Immature natural killer cell (primary cell): ENCODE measurements at places on chromosomes 5 and 9. TPM values are rescaled to one million over a fixed set of nuclear protein-coding genes. Genes with fewer than 3 reads are reported as not detected.

GRCh38 chr9:126694206-126695081, 80.7 kb downstream of the LMX1B start:
- H3K27ac ChIP-seq: no peak overlapping the region
- no peak for DNase-seq
- no peak overlapping the region for H3K4me3 ChIP-seq
- H3K4me1 ChIP-seq: no peaks in the 10 kb centered on the region
- no peaks in the 10 kb centered on the region for H3K36me3 ChIP-seq

DNA sequence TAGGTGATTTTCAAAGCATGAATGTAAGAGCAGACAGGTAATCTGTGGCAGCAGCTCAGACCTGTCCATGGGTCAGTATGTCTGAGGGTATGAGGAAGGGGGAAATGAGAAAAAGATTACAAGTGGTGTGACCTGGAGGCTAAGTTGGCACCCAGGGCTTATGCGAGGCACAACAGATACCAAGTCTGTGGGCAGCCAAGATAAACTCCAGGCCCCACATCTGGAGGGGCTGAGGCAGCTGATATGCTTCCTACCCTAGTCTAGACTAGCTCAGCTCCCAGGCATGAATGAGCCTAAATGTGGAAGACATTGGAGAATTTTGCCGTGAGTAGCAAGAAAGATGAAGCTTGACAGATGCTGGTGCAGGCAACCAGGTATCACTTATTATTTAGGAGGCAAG, 151.7 kb downstream of the PIK3R1 start:
- H3K27me3 ChIP-seq: peaks cover 7% of the 10 kb centered on the region
- peak overlapping the region; percentile 37 for H3K27ac ChIP-seq
- H3K36me3 ChIP-seq: no peaks in the 10 kb centered on the region
- H3K4me1 ChIP-seq: peaks cover 46% of the 10 kb centered on the region
- DNase-seq: no peak

GRCh38 chr9:72309364-72310133, 55.5 kb downstream of the ZFAND5 start:
- DNase-seq: peak; percentile 39
- peaks cover 3% of the 10 kb centered on the region for H3K36me3 ChIP-seq
- H3K4me1 ChIP-seq: peaks cover 51% of the 10 kb centered on the region

Gene PCDHGB4
- not detected for polyA plus RNA-seq

DNA sequence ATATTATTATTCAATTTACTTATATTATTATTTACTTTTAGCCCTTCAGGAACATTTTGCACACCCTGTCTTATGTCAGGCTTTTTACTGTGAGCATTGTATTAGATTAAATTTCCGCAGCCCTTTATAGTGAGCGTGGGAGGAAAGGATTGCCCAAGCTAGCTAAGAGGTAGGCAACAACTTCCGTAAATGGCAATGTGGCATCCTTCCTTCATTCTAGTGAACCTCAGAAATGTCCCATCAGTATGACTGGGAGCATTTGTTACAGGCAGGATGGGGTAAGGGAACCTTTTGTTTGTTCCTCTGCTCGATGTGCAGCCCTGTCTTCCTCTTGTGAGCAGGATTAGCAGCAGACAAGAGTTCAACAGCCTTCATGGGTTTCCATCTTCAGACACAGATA, 6.2 kb upstream of the CD180 start:
- H3K4me3 ChIP-seq: no peak overlapping the region
- H3K4me1 ChIP-seq: peaks cover 65% of the 10 kb centered on the region
- DNase-seq: no peak
- peaks cover 3% of the 10 kb centered on the region for H3K27me3 ChIP-seq

DNA sequence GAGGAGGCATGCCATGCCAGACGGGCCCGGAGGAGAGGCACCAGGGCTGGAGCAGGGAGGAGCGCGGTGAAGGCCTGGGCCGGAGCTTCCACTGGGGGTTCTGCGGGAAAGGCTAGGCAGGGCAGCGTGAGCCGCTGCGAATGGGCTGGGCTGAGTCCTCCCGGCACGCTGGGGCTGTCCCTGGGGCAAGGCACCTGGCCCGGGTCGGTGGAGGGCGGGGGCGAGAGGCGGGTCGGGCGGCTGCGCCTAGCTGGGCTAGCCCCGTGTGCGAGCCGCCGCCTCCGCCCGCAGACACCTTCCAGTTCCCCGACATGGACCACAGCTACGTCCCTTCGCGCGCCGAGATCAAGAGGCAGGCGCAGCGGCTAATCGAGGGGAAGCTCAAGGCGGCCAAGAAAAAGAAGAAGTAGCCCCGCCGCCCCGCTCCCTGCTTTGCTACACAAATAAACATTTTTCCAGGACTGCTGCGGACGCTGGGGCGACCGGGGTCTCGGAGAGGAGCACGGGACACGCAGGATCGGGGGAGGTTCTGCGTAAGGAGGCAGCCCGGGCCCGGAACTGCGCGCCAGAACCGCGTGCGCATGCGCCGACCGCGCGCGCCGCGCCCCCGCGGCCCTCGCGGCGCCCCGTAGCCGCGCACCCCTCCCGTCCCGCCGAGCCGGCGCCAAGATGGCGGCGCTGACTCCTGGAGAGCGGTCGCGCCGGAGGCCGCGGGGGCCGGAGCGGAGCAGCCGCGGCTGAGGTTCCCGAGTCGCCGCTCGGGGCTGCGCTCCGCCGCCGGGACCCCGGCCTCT, at the start of gene RABL6:
RABL6 (plus strand) TSS at position 668 of the 794 bp plus-strand sequence. CDS start 249 bp downstream, outside the sequence.
- no peaks in the 10 kb centered on the region for H3K36me3 ChIP-seq
- H3K27me3 ChIP-seq: peaks cover 9% of the 10 kb centered on the region
- DNase-seq: peak; percentile 87
- peak within 1 kb of the TSS; percentile 97 for H3K27ac ChIP-seq
